Stimulated activated CD4-positive, alpha-beta T cell treated with anti-CD3 and anti-CD28 coated beads, TNF-alpha, amount 100 ng/mL, for 1 hour (primary cell): ENCODE measurements at places on chromosomes 4 and X.

- DNase-seq = no peak
Measured at GRCh38 chrX:111168314-111168713, 72.3 kb downstream of the PAK3 start.

DNA sequence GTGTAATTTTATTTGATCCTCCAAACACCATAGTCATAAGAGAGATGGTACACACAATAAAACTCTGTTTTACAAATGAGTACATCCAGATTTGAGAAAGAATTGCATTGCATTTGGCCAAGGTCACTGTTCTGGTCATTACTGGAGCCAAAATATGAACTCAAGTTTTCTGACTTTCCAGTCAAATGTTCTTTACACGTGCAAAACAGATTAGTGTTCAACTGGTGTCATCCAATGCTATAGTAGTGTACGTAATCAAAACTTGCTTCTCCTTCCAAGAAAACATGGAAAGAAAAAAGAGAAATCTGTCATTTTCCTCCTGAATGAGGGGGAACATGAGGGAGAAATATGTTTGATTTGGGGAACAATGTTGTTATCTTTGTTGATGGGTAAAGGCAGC is 291.9 kb downstream of the NAF1 start:
- no peak for DNase-seq

- DNase-seq = no peak
Measured at GRCh38 chr4:3407171-3407771, 34.5 kb upstream of the HGFAC start.

GRCh38 chr4:10949039-10949733 is 264.6 kb upstream of the CLNK start:
- DNase-seq = no peak

- no peak for DNase-seq
Measured at GRCh38 chrX:115913575-115913974, 257.0 kb upstream of the AGTR2 start.

DNA sequence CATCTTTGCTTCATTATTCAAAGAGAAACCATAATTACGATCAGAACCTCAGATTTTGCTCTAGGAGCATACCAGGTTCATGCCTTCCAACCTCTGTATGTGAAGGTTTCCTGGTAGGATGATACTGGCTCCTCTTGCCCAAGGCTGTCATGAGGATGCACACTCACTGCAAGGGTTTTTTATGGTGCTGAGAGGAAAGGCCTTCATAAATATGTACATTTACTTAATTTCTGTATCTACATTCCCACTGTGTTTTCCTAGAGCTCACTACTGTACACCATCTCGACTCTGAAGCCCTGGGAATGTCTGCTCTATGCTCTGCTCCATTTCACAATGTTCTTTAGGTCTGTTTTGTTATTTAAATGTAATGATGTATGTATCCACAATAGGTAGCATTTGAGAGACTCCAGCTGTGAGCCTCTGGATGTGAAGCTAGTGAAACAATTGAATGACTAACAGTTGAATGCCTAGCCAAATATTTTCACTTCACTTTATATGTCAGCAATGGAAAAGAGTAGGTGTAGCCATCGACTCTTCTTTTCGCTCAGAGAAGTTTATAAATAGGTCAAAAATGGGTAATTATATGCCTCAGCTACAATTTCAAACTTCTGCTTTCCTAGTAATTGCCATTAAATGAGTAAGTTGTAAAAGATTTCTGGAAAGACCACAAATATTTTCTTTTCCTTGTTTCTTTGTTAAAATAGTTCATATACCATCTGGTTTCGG is 228.0 kb downstream of the PALLD start:
- no peak for DNase-seq

DNA sequence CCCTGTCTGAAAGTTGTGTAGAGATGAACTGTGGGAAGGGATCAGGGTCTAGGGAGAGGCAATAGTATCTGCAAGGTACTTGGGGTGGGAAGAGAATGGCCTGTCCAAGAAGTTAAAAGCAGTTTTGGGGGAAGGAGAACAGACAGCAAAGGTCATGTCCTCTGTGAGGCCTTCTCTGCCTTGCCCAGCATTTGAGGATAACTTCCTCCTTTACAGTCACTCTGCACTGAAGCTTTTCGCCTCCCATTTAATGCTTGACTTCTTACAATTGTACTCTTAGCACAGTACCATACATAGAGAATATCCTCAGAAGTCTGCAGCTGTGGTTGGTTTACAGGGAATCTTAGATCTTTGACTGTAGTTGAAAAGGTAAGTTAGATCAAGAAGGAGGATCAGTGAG is 121.8 kb upstream of the AP1S2 start:
- no peak for DNase-seq

DNA sequence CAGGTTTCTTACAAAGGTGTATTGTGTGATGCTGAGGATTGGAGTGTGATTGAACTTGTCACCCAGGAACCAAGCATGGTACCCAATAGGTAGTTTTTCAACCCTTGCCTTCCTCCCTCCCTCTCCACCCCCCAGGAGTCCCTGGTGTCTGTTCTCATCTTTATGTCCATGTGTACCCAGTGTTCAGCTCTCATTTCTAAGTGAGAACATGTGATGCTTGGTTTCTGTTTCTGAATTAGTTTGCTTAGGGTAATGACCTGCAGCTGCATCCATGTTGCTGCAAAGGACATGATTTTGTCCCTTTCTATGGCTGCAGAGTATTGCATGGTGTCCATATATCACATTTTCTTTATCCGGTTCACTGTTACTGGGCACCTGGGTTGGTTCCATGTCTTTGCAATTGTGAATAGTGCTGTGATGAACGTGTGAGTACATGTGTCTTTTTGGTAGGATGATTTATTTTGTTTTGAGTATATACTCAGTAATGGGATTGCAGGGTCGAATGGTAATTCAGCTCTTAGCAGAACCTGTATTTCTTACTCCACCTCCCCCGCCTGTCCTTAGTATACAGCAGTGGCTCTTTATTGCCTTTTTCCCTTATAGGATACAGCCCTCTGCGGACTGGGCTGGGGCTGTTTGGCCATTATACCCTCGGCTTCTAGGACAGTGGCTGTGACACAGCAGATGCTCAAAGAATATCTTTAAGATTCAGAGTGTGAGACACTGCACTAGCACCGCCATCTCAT is 145.4 kb downstream of the PTTG2 start:
- no peak for DNase-seq

- DNase-seq = no peak
Measured at GRCh38 chrX:21590012-21590776, 67.9 kb downstream of the KLHL34 start.

DNA sequence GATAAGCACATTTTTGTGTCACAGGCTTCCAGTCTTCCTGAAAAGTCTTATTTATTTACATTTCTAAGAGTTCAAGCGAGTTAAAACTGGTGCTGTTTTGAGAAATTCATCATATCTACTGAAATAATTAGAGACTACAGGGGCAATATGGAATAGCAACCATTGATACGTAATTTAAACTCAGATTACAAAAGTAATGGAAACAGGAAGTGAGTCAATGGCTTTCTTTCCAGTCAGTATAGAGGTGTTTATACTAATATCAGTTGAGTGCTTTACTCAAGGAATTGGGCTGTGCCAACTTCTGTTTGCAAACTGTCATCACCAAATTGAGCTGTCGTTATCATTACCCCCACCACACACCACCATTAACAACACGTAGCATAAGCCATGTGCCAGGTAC is 222.7 kb downstream of the COL25A1 start:
- DNase-seq = no peak

DNA sequence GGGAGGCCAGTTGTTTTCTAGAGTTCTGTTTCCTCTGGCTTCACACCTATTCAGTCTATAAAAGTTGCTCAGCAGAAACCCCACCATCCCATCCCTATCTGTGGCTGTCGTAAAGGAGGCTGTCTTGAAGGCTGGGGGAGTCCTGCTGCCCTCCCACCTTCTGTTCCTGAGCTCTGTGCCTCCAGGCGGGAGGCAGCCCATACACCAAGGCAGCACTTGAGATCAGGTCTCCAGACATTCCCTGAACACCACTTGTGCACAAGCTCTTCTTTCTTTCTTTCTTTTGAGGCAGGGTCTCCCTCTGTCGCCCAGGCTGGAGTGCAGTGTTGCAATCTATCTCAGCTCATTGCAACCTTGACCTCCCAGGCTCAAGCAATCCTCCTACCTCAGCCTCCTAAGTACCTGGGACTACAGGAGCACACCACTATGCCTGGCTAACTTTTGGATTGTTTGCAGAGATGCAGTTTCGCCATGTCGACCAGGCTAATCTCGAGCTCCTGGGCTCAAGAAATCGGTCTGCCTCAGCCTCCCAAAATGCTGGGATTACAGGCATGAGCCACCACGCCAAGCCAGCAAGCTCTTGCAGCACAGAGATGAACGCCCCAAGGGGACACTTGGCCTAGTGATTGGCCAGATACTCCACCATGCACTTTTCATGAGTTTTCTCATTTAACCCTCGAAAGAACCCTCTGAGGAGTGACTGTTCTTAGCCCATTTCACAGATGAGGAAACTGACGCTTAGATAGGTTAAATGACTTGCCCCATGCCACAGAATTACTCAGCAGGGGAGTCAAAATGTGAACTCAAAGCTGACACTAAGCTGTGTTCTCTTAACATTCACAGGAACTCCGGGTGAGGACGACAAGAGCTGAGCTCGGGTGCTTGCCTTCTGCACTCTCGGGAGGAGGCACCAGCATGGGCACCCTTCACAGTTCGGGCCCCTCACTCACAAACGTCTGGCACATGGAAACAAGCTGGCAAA is 55.8 kb upstream of the ENPP6 start:
- no peak for DNase-seq

GRCh38 chr4:85407546-85407945 is 67.4 kb upstream of the ARHGAP24 start:
- no peak for DNase-seq

DNA sequence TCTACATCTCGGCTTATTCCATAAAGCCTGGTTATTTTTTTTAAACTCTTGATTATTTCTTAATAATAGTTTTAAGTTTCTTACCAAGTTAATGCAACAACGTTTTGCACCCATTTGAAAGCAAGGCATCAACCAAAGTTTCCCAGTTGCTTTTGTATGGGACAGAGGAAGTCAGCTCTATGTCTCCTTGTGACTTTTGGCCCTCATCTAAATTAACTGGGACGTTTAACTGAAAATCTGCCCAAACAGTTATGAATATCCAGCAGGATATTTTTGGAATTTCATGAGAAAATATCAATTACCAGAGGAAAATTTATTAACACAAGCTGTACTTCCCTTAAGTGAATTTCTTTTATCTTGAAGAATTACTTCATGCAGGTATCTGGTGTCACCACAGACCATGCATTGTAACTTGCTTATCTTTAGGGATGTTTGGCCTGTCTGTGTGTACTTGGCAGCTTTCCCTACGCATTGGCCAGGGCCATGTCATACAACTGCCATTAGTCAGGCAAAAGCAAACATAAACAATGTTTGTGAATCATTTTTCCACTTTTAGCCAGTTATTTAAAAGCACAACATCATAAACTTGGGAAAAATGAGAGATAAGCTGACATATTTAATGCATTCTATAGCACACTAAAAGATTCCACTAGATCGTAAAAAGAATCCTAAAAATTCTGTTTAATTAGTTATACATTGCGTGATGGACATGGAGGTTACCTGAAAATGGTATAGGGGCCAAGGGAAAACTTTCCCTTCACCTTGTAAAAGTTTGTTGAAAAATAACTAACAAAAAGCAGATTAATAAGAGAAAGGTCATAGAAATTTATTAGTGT is 101.4 kb upstream of the PDE5A start:
- DNase-seq = no peak

DNA sequence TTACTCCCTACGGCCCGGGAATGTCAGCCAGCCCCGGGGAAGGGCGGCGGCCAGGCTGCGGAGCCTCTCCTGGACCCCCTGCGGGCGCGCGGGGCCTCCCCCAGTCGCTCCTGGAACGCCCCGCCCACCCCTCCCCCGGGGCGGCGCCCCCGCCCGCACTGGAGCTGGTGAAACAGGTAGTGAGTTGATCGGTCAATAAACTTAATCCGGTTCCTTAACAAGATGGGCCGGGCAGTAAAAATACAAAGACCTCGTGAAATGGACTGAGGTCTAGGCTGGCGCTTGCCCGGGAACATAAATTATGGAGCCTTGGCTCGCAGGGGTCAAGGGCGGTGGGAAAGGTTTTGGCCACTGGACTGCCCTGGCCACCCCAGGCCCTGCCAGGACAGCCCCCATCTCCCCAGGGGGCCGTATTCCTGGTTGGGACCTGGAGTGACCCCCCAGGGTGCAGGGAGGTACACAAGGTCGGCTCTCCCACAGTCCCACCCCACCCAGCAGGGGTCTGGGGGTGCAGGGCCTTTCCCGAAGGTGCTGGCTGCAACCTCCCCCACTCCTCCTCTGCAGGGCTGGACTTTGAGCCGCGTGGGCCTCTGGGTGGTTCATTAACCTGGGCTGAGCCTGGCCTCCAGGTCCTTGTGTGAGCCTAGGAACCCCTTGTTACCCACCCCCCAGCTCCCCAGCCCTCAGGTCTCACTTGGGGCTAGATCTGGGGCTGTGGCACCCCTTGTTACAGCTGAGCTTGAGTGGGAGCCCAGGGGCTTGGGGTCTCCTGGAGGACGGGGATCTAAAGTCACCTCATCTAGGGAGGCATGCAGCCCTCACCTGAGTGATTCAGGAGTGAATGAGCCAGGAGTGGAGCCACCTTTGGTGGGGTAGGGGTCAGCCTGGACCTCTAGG is 2.5 kb downstream of the FGFR3 start:
- DNase-seq = no peak

- DNase-seq = no peak
Measured at GRCh38 chr4:159577241-159577640, 474.4 kb downstream of the RAPGEF2 start.

- no peak for DNase-seq
Measured at GRCh38 chr4:7863911-7864681, 75.6 kb downstream of the AFAP1 start.

GRCh38 chr4:157443537-157443936 is 223.0 kb downstream of the GRIA2 start:
- no peak for DNase-seq

DNA sequence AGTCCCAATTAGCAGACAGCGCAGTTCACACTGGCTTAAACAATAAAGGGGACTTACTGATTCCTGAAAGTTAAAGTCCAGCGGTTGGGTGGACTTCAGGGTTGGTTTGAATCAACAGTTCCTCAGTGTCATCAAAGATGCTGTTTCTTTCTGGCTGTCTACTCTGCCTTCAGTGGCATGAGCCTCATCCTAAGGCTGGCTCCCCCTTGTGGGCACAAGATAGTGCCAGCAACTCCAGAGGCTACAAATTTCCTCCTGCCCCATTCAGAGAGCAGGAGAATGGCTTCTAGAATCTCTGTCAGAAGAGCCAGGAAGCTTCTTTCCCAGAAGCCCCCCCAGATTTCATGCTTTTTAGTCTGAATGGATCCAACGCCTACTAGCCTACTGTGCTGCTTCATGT is 82.4 kb upstream of the MTM1 start:
- DNase-seq = peak; percentile 12

GRCh38 chr4:100113732-100114131 is 76.5 kb downstream of the DDIT4L start:
- no peak for DNase-seq

- no peak for DNase-seq
Measured at GRCh38 chr4:2074588-2074987, 15.5 kb downstream of the NAT8L start.
